Subcutaneous adipose tissue (tissue), 4 donors: ENCODE measurements at places on chromosomes 11 and 22. TPM values are rescaled to one million over a fixed set of nuclear protein-coding genes. Genes with fewer than 3 reads are reported as not detected.

Gene FAT3
- total RNA-seq: 5.7 TPM

Gene OR2AG1
- not detected for total RNA-seq

Gene DSCAML1
- not detected for total RNA-seq

Gene DLG2
- total RNA-seq: 7.0 TPM

Gene ESAM
- total RNA-seq: 15.0 TPM

Gene CCDC85B
- total RNA-seq: 27.7 TPM

Gene SLC17A6
- total RNA-seq: not detected

Gene POU2AF2
- total RNA-seq: 0.94 TPM

Gene NRXN2
- 0.16 TPM for total RNA-seq

Gene PNPLA3
- total RNA-seq: 3.6 TPM

Gene XKR3
- total RNA-seq: not detected

Gene SLC22A25
- not detected for total RNA-seq

Gene GLB1L3
- not detected for total RNA-seq

Gene MAJIN
- total RNA-seq: not detected

Gene OR4C11
- not detected for total RNA-seq

Gene ARHGEF17
- 13.1 TPM for total RNA-seq

Gene DNAJC24
- total RNA-seq: 26.3 TPM

Gene CCDC116
- total RNA-seq: 1.1 TPM

Gene PDXP
- total RNA-seq: 2.6 TPM

Gene MMP8
- total RNA-seq: 11.7 TPM

Gene OR8J3
- total RNA-seq: not detected

Gene MYO18B
- not detected for total RNA-seq

Gene GPHA2
- not detected for total RNA-seq

Gene RCOR2
- not detected for total RNA-seq
